H1 (cell line): ENCODE measurements at places on chromosomes 1 and 21. TPM values are rescaled to one million over a fixed set of nuclear protein-coding genes. Genes with fewer than 3 reads are reported as not detected.

COL9A2 gene
- 2.7 and 3.2 TPM in 2 replicates for total RNA-seq

DNAI4 gene
- 2.1 and 4.0 TPM in 2 replicates for total RNA-seq

SH3BGR gene
- 5.5 and 5.9 TPM in 2 replicates for total RNA-seq

TNFRSF9 gene
- total RNA-seq = not detected in 2 replicates

DNA sequence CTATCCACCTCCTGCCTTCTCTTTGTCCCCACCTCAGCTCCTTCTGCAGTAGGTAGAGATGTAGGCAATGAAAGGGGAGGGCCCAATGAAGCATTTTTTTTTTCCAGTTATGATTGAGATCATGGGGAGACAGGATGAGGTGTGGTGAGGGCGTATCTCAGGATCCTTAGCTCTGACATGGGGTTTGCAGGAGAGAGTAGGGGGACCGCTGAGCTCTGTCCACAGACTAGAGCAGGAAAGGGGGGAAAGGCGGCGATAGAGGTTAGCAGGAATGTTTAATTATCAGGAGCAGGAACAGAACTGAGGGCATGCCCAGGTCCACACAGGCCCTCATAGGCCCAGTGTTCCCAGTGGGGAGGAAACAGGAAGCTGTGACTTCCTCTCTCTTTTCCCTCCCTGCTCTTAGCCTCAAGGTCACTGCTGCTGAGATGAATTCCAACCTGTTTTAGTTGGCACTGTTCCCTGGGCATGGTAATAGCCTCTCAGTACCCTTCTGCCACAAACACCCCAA is 901 bp upstream of the RXFP4 start:
- H3K36me3 ChIP-seq = no peaks in the 10 kb centered on the region
- H3K27me3 ChIP-seq = no peaks in the 10 kb centered on the region
- DNase-seq = no peak
- H3K27ac ChIP-seq = no peak overlapping the region
- H3K4me3 ChIP-seq = no peak overlapping the region
- H3K4me1 ChIP-seq = peaks cover 7% of the 10 kb centered on the region

DNA sequence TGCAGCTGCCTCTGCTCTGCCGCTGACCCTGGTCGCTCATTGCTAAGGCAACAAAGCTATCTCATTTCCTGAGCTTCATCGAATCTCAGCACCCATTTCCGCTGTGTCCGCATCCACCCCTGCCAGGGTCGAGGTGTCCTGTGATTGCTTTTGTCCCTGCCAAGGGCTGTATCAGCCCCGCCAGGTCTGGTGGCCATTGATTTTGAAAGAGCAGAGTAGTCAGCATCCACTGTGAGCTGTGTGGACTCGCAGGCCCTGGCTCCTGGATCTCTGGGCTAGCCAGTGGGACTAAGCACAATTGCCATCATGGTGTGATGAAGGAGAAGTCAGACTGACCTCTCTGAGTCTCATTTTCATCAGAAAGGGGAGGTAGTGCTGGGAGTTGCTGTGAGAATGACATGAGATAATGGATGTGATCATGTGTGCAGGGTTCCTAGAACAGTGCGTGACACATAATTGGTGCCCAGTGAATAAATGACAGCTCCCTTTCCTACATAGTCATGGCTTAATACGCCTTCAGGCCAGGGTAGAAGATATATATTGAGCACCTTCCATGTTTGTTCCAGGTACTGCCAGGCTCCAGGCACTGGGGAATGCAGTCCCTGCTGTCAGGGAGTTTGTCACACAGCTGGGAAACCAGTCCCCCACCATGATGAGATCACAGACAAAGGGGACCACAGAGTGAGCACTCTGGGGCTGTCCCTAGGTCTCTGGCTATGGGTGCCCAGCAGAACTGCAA is 32.1 kb downstream of the NAV1 start:
- no peak for DNase-seq
- no peaks in the 10 kb centered on the region for H3K36me3 ChIP-seq
- no peak overlapping the region for H3K4me3 ChIP-seq
- H3K27me3 ChIP-seq = no peaks in the 10 kb centered on the region

DNA sequence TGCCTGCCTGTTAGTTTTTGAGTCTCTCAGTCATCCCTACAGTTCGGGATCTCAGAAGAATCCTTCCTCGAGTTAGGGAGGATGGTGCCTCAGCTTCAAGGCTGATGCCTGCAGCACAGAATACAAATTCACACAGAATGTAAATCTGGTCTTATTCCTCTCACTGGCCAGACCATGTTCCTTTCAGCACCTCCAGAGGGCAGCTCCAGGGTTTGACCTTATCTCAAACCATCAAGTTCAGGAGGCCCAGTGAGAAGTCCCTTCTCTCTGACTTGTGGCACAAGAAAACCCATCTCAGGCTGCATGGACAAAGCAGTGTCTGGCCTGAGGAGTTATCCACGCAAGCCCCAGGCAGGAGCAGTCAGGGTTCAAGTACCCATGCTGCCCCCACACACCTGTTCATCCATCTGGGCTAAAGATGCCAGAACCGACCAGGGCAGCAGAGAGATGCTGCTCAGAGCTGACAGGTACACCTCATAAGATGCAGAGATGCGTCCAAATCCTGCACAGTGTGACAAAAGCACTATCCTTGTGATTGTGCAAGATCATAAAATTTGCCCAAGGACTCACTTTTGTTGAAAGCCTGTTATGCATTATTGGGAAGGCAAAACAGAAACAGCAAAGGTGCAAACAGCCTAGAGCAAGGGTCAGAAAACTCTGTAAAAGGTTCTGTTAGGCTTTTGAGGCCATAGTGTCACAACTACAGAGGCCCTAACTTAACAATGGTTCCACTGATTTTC is 49.8 kb downstream of the BCAR3 start:
- H3K36me3 ChIP-seq = no peaks in the 10 kb centered on the region
- no peak overlapping the region for H3K4me3 ChIP-seq

GRCh38 chr1:201749059-201749690 is 79.8 kb upstream of the IPO9 start:
- peaks cover 14% of the 10 kb centered on the region for H3K36me3 ChIP-seq
- H3K27ac ChIP-seq = no peak overlapping the region
- no peak for DNase-seq
- no peaks in the 10 kb centered on the region for H3K27me3 ChIP-seq
- no peak overlapping the region for H3K4me3 ChIP-seq

DNA sequence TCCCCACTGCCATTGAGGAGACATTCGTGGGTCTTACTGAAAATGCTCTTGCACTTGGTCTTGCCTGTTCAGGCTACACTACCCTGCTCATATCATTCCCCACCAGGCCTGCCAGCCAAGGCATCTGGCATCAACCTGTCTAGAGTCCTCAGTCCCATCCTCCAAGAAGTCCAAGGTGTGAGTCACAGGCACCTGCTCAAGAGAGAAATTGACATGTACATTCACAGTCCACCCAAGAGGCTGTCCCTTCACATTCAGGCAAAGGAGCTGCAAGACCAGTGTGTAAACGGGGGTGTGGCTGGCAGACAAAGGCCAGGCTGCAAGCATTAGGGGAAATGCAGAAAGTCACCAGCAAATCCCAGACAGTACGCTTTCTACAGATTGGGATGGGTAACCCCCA is 13.1 kb upstream of the PLA2G2C start:
- H3K27me3 ChIP-seq = no peaks in the 10 kb centered on the region
- no peak for DNase-seq
- no peak overlapping the region for H3K4me3 ChIP-seq
- no peaks in the 10 kb centered on the region for H3K4me1 ChIP-seq
- H3K36me3 ChIP-seq = no peaks in the 10 kb centered on the region
- H3K27ac ChIP-seq = no peak overlapping the region
